ENCODE measurements at places on chromosomes 6 and 20. TPM values are rescaled to one million over a fixed set of nuclear protein-coding genes. Genes with fewer than 3 reads are reported as not detected.

GRCh38 chr6:101203664-101204063 is 189.8 kb upstream of the GRIK2 start:
- DNase-seq: no peak

DNA sequence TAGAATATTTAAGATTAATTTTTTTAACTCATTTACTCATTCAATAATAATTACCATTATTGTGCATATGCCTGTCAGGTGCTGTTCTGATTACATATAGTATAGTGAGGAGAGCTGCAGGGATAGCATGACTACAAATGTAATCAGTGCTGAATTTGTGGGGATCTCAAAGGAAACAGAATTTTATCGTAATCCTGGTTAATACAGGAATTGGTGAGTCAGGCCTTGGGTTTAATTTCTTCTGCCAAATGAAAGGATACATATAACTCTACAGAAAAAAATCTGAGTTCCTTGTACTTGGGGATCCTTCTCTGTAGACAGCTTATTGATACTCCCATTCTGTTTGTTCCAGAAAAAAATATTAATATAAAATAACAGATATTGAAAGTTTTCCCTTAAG is 297.2 kb downstream of the GJA1 start:
- no peak for DNase-seq

DNA sequence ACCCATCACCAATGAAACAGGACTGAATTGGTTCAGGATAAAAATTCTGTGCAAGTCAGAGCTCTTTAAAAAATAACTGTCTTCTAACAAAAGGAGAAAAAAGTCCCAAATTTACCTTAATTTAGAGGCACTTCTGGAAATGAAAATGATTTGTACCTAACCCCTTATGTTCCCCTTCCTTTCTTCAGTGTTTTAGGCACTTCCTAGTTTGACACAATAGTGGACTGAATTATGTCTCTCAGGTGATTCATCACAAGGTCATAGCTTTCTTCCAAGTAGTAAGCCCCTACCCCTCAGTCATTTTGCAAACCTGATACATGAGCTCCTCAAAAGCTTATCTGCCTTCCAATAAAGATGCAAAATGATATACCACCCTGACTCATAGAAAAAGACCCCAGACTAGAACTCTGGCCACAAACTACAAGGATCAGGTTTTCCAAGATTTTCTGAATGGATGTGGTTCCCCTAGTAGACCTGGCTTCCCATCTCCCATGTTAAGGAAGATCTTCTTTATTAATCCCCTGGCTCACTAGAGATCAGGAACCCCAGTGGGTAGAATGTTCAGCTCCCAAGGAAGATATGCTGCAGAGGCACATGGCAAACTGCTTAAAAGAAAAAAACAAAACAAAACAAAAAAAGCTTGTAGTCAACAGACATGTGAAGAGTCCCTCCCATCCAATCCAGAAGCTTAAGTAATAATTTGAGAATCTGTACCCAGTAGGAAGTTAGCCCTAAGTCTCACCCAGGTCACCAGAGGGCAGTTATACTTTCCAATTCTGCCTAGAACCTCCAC is 3.6 kb downstream of the PPP1R10 start:
- DNase-seq: no peak

- DNase-seq: no peak
Observed at GRCh38 chr6:140002396-140003022, 628.1 kb upstream of the CITED2 start.

CCN5 gene
- 8.2 TPM for polyA plus RNA-seq

DEF6 gene
- polyA plus RNA-seq: 17.7 TPM
